ENCODE measurements at places on chromosomes 16 and 17.

DNA sequence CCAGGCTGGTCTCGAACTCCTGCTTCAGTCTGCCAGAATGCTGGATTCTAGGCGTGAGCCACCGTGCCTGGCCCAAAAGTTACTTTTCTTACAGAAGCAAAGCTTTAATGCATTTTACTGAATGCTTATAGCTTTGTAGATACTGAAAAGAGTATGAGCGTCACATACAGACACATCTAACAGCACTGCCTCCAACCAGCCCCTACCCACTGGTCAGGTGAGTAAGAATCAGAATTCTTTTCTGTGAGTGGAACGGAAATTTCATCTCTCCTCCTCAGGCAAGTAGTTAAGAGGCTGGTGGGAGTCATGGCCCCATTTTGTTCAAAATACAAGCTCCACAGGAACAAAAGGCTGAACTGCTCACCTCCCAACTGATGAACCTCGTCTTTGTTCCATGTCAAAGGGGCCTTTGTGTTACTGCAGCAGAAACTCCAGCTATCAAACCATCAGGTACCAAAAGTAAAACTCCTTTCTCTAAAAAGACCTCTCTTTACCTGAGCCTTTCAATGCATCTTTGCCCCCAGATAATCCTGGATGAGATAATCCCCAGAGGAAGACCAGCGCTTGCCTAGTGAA is 92.4 kb upstream of the RPH3AL start:
- no peak for DNase-seq

GRCh38 chr16:89924297-89924924 is 1.3 kb downstream of the TUBB3 start:
- no peak for DNase-seq

DNA sequence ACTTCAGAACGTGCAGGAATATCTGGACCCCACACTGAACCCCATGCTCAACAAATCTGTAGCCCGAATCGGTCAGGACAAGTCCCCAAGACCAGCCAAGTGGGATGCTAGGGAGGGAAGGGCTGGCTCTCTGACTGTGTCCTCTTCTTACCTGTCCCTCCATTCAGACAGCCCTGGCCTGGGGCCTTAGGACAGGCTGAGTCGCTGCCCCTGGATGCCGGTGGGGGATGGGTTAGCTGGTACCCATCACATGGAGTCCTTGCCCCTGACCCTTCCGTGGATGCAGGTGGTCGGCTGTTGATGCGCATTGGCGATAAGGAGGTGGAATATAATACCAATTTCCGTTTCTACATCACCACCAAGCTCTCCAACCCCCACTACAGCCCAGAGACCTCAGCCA is 16.0 kb upstream of the KDM6B start:
- no peak for DNase-seq

DNA sequence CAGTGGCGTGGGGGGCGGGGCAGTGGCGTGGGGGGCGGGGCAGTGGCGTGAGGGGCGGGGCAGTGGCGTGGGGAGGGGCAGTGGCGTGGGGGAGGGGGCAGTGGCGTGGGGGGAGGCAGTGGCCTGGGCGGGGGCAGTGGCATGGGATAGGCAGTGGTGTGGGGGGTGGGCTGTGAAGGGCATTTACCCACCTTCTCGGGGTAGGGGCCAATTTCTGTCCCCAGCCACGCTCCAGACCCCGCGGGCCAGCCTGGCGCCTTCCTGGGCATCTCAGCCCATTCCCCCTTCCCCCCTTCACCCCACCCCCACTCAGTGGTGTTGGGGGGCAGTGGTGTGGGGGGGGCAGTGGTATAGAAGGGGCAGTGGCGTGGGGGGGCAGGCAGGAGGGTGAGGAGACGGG is 92.7 kb downstream of the LITAF start:
- no peak for DNase-seq

GRCh38 chr16:76386784-76387183 is 109.6 kb downstream of the CNTNAP4 start:
- DNase-seq, result no peak

DNA sequence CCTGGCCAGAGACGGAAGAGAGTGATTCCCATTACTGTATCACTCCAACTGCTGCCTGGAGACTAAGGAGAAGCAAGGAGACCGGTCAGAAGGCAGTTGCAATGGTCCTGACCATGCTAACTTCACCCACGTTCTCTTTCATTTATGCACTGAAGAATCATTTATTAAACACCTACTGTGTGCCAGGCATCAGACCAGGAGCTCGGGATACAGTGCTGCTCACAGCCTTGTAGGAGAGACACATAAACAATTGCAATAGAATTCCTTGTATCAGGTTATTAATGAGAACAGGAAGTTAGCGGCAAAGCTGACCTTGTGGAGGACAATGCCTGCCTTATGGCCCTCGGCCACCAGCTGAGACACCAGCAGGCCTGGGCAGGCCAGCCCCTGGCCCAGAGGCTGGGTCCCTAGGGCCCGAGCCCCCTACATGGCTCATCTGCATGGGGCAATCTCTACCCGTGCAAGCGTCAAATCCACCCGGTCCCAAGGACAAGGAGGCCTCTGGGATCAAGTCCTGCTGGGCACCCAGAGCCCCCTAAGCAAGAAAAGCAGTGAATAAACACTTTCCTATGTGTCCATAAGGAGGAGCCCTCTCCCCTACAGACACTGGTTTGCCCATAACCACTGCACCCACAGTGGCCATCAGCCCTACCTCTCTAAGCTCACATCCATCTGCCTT is 8.6 kb upstream of the ENPP7 start:
- no peak for DNase-seq

DNA sequence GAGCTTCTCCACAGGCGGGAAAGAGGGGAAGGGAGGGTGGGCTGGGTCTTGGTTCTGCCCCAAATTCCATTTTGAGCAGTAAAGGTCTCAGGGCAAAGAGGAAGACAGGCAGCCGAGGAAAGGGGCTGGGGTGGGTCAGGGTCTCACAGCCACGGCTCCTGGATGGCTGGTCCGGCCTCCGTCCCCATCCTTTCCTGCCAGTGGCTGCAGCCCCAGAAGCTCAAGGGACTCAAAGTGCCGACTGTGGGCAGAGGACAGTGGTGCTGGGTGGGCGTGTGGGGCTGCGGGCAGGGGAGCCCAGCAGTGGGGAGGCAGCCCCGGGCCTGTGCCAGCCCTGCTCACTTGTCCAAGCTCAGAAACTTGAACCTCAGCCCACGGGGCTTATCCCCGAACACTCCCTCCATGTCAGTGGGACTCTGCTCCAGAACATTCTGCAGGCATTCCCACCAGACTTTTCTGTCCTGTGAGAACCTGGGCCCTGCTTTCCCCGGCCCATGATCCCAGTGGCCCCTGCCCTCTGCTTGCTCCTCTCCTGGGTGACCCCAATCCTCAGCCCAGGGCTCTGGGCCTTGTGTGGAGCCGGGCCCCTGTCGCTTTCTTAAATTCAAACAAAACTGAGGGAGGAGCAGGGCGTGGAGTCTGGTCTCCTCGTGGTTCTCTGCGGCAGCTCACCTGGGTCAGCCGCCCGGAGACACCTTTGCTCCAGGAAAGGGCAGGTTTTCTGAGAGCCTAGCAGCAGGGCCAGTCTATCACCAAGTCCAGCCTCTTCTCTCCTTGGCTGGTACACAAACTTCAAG is 117.8 kb upstream of the METRNL start:
- no peak for DNase-seq

DNA sequence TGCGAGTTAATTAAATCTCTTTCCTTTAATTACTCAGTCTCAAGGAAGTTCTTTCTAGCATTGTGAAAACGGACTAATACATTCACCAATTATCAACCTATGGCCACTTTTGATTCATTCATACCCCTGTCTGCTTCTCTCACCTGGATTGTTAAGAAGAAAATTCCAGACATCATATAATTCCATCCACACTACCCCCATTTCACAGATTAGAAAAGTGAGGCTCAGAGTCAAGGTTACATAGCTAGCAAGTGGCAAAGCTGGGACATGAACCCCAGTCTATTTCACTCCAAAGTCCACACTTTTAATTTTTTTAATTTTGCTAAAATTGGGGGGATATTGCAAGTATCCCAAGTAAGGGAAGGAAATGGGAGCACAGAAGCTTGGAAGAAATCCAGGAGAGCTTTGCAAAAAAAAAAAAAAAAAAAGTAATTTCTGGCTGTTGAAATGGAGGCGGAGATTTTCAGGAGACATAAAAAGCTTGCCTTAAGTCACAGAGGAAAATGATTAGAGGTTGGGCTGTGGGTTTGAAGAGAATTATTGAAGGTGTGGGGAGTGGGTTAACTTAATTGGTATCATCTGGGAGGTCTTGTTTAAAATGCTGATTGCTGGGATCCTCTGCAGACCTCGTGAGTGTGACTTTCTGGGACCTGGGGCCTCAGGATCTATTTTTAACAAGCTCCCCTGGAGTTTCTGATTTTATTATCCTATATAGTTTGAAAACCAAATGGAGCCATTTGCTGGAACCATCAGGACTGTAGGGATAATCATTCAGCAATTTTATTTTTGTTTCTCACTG is 42.3 kb upstream of the ZKSCAN2 start:
- DNase-seq, result no peak

DNA sequence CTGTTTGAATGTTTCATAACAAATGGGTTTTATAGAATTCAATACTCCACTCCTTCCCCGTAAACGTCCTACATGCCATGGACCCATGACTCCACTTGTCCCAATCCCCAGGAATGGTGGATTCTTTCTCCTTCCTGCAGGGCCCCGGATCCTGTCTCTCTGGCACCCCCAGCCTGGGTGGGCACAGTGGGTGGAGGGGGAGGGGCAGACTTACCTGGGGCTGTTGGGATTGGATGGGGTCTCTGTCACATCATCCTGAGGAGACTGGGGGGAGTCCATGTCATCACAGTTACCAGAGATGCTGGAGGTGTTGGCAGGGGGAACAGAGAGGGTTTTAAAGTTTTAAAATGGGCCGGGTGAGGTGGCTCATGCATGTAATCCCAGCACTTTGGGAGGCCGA is 13.2 kb downstream of the TRPV3 start:
- no peak for DNase-seq

- no peak for DNase-seq
Observed at GRCh38 chr16:71172481-71173207, 57.9 kb downstream of the HYDIN start.

DNA sequence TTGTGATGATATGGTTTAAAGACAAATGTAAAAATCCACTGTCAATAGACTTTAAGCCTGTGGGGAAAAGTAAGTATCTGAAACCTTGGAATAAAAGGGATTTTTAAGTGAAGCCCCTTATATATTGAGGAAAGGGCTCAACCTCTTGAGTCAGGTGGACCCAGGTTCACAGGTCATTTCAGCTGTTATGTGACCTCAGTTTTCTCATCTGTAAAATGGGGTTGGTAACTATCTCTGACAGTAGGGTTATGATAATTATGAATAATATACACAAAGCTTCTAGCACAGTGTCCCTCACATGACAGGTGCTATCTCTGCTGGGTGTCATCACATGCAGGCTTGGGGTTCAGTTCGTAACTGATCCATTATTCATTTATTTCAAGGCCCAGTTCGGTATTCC is 57.0 kb downstream of the USP10 start:
- DNase-seq, result no peak

DNA sequence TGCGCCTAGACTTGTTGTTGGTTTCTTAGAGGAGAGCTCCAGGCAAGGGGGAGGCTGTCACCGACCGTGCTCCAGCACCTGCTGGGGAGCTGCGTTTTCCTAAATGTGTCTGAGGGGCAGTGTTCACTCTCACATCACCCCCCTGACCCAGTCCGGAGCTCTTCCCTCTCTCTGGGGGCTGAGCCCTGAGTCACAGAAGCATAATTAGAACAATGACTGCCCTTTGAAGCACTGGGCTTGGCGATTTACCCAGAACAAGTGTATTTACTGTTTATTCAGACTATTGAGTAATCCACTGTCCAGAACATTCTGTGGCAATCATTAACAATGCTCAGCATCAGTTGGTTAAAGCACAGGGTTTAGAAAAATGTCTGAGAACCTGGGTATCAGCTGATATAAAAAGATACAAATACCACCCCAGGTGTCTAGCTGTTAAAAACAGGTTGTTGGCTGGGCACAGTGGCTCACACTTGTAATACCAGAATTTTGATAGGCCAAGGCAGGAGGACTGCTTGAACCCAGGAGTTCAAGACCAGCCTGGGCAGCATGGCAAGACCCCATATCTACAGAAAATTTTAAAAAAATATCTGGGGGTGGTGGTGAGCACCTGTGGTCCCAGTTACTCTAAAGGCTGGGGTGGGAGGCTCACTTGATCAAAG is 8.1 kb downstream of the CES4A start:
- no peak for DNase-seq

GRCh38 chr16:88473666-88474534 is 20.8 kb downstream of the ZFPM1 start:
- no peak for DNase-seq

DNA sequence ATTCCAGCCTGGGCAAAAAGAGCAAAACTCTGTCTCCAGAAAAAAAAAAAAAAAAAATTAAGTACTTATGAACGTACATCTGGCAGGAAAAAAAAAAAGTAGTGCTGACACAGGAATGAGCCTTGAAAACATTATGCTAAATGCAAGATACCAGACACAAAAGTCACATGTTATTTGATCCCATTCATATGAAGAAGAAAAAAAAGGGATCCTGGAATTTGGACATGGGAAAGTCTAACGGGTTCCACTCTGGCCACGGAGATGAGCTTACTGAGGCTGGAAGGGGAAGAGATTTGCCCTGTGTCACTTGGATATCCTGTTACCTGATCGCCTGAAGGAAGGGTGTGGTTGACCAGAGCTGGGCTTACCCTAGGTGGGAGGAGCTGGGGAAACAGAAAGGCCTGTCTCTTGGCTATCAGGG is 251.9 kb downstream of the PARN start:
- DNase-seq, result no peak

DNA sequence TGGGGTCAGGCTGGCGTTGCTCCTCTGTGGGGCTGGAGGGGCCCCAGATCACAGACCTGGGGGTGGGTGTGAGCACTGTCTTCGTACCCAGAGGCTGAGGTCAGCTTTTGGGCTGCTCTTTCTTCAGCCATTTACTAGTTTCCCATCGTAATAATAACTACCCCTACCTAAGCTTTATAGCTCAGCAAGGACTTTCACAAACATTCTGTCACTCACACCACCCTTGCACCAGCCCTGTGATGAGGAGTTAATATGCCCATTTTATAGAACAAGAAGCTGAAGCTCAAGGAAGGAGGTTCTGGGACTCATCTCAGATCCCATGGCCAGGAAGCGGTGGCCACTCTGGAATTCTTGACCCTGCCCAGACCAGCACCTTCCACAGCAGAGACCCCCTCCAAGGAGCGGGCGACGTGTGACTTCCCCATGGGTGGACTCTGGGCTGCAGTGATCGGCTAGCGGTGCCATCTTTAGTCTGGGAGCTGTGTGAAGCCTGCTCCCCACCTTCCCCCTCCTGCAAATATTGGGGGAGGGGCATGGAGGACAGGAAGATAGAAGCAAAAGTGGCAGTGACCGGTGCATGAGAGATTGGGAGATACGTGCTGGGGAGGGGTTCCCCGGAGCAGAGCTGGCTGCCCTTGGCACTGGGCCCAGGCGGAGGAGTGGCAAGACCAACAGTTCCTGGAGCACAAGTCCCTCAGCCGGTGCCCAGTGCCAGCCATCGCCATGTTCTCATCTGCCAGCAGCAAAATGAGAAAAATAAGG is 81.8 kb upstream of the TOB1 start:
- no peak for DNase-seq

- peak; percentile 77 for DNase-seq
Observed at GRCh38 chr17:8151120-8151640, 1.0 kb downstream of the PER1 start.

- no peak for DNase-seq
Observed at GRCh38 chr17:66192378-66192687, 400 bp upstream of the CEP112 start.

Data from anterior cingulate cortex (tissue), 58 donors.